Femur (tissue), 1 donor: ENCODE measurements at places on chromosomes 7 and 10.

DNA sequence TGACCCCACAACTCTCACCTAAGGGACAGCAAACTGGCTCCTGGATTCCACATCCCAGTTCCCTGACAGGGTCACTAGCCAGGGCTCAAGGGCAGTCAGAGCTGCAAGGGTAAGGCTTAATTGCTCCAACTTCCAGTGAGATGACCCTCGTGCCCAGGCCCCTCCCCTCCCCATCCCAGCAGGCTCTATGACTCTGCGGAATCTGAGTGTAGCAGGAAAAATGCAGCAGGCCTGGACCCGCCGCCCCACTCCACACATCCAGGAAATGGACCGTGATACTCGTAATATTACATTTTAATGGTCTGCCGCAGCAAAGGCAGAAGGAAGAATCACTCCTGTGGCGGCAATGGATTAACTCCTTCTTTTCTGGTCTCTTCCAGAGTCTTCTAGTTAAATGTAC lies 91.7 kb upstream of the CHST15 start:
- DNase-seq = peak; percentile 22

DNA sequence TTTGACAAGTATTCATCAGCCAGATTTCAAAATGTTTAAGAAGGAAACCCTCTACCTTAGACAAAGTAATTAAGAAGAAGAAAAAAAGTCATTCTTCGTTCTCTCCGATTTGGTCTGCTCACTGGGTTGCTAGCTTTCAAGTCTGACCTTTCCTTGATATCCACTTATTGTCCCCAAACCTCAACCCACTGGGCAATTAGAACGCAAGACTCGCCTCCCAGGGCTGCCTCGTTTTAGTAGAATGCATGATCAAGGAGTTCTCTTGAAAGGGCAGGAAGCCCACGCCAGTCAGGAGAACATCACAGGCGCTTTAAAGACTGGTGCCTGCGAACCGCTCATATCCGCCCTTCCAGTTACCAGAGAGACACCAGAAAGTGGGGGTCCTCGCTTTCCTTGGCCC lies 637.7 kb downstream of the PARD3 start:
- DNase-seq = no peak

- no peak for DNase-seq
Measured at GRCh38 chr7:119219663-119220062, 995.2 kb downstream of the ANKRD7 start.

DNA sequence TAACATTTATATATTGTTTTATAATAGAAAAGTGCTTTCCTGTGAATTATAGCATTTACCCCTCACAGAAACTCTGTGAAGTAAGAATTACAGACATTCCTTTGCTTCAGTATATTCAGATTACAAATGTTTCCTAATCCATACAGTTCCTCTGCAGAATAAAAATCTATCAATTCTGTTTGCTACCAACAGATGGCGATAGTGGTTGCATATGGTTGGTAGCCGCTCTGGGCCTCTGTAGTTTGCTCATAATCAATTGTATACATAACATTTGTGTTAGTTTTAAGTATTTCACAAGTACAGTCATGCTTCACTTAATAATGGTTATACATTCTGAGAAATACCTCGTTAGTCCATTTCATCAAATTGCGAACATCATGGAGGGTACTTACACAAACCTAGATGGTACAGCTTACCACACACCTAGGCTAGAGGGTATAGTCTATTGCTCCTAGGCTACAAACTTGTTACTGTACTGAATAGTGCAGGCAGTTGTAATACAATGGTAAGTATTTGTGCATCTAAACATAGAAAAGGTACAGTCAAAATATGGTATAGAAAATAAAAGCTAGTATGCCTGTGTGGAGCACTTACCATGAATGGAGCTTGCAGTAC lies 94.4 kb upstream of the STEAP4 start:
- no peak for DNase-seq

DNA sequence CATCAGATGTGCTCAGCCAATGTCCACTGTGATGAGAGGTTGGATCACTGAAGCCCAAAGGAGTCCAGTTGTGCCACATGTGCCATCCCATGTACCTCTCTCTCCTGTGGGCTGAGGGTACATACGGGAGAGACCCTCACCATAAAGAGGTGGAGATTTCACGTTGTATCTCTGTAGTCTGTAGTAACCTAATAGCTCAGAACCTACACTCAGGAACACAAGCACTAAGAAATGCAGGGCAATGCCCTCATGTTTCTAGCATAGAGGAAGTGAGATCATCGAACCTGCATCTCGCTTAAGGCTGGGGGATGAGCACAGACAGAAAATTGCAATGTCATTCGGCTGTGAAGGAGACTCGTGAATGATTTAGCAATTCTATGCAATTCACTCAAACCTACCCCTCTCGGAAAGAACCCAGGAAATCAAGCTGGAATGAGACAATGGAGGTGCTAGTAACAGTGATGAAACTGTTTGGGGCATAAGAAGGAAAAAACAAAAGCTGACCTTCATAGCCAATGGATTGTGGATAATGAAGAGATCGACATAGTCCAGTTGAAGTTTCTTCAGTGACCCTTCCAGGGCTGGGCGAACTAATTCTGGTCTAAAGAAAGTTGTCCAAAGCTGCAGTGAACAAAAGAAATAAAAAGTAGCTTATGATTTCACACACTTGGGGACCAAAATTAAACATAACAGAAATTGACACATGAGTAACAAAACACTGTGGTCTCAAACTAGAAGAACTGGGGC lies 80.3 kb upstream of the UCN3 start:
- DNase-seq = no peak

DNA sequence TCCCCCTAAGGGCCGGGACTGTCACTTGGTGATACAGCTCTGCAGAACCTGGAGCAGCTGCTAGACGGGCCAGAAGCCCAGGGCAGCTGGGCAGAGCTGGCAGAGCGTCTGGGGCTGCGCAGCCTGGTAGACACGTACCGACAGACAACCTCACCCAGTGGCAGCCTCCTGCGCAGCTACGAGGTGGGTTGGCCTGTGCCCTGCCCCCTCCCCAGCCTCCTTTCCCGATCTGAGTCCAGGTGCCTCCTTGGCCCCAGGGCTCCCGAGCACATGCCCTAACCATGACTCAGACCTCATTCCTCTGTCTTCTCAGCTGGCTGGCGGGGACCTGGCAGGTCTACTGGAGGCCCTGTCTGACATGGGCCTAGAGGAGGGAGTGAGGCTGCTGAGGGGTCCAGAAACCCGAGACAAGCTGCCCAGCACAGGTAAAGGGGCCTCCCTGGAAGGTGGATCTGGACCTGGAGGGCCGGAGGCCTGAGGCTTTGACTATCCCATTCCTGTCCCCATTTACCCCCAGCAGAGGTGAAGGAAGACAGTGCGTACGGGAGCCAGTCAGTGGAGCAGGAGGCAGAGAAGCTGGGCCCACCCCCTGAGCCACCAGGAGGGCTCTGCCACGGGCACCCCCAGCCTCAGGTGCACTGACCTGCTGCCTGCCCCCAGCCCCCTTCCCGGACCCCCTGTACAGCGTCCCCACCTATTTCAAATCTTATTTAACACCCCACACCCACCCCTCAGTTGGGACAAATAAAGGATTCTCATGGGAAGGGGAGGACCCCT lies 6.4 kb downstream of the NFKB2 start:
- DNase-seq = no peak
